Stimulated activated CD8-positive, alpha-beta memory T cell treated with anti-CD3 and anti-CD28 coated beads, Interleukin-4, amount 100 ng/mL, for 4 hours (primary cell): ENCODE measurements at places on chromosomes 1 and 21.

- DNase-seq: no peak
Observed at GRCh38 chr1:175600721-175601440, 142.5 kb downstream of the TNR start.

- DNase-seq: no peak
Observed at GRCh38 chr1:113540335-113540734, 150.0 kb downstream of the MAGI3 start.

GRCh38 chr1:159799446-159799985 lies 2.6 kb upstream of the FCRL6 start:
- DNase-seq: no peak

- no peak for DNase-seq
Observed at GRCh38 chr1:43077273-43077672, 94.8 kb downstream of the EBNA1BP2 start.

- no peak for DNase-seq
Observed at GRCh38 chr1:113057006-113057405, 16.0 kb upstream of the LRIG2 start.

- DNase-seq: no peak
Observed at GRCh38 chr1:95201905-95202304, 32.1 kb upstream of the RWDD3 start.

DNA sequence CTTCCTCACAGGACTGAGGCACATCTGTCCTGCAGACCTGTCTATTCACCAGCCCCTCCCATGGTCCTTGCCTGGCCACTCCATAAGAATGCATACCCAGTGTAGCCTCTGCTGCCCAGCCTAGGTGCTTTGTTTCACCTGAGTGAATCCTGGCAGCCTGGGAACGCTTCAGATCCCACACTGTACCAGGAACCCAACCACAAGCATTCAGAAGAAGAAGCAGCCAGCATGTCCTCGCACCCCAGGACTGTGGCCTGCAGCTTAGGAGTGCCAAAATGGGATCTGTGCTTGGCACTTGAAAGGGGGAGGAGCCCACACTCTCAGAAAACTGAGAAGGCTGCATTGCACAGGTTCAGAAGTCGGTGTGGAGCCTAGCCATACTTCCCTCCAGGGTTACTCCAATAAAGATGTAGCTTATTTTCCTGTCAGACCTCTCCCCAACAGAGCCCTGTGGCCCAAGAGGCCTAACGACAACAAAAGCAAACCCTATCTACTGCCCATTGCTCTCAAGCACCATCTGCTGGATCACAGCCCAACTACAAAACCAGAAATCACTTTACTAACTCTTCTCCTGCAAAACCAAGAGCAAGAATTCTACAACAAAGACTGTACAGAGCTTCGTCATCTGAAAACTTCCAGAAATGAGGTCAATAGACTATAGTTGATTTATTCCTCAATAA lies 923.1 kb upstream of the NEGR1 start:
- no peak for DNase-seq

GRCh38 chr1:93565496-93566206 lies 116.0 kb downstream of the BCAR3 start:
- no peak for DNase-seq

GRCh38 chr1:55500601-55501000 lies 285.4 kb upstream of the USP24 start:
- DNase-seq: no peak

- DNase-seq: no peak
Observed at GRCh38 chr1:238832106-238832505, 554.3 kb upstream of the CHRM3 start.

GRCh38 chr1:147897029-147897752 lies 5.4 kb upstream of the GJA8 start:
- no peak for DNase-seq

DNA sequence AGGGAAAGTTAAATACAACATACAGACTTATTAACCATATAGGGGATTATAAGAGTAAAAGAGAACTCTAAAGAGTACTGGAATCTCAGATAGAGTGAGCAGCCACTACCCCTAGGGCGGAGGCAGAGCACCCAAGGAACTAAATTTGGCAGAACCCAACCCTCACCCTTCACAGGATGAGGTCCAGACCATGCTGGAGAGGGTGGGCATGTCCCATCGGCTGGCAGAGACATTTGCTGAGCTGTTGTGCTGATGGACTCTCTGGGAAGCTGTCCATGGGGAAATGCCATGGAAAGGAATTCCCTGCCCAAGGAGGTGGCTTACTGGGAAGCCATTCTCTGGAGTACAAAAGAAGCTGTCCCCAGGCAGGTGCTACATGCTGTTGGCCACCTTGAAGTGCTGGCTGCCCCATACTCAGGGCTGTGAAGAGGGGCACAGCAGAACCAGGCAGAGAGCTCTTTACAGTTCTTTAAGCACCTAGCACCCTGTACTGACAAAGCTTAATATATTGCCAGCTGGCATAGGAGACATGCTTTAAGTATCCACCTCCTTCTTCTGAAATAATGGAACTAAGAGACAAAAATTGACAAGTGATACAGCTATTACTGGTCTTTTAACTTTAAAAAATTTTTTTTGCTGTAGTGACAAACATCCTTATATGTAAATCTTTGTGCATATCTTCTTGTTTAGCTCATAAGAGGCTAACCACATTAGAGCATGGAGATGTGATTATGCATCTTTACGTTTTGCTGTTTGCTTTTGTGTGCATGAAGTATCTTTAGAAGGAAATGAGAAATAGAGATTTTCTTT lies 29.6 kb downstream of the TSNAX start:
- DNase-seq: no peak

DNA sequence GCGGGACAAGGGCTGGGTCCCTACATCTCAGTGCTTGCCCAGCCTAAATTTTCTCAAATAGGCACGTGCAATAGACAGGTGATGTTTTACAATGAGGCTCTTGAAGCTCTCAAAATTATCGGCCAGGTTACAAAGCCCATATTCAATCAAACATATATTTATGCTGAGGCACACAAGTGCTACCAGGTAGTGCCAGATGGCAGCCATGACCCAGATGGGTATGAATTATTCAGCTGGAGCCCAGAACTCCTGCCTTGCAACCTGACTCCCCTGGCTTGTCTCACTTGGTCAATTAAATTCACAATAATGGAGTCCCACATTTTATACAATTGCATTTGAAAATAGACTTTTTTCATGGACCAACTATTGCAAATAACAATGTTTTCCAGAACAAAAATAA lies 12.3 kb upstream of the ADAM30 start:
- no peak for DNase-seq

DNA sequence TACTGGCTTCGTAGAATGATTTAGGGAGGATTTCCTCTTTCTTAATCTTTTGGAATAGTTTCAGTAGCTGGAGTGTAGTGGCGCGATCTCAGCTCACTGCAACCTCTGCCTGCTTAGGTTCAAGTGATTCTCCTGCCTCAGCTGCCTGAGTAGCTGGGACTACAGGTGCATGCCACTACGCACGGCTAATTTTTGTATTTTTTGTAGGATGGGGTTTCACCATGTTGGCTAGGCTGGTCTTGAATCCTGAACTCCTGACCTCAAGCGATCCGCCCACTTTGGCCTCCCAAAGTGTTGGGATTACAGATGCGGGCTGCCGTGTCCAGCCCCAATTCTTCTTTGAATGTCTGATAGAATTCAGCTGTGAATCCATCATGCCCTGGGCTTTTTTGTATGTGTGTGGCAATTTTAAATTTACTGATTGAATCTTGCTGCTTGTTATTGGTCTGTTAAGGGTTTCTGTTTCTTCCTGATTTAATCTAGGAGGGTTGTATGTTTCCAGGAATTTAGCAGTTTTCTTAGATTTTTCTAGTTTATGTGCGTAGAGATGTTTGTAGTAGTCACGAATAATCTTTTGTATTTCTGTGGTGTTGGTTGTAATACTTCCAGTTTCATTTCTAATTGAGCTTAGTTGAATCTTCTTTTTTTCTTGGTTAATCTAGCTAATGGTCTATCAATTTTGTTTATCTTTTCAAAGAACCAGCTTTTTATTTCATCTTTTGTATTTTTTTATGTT lies 15.3 kb downstream of the MAN1C1 start:
- DNase-seq: no peak

GRCh38 chr1:220454155-220454777 lies 73.7 kb upstream of the MARK1 start:
- DNase-seq: no peak

GRCh38 chr1:17011092-17011438 lies 663 bp downstream of the ATP13A2 start:
- no peak for DNase-seq

GRCh38 chr1:27935721-27936120 lies 921 bp downstream of the SMPDL3B start:
- no peak for DNase-seq

GRCh38 chr1:19737104-19737825 lies 62.5 kb downstream of the TMCO4 start:
- DNase-seq: no peak

DNA sequence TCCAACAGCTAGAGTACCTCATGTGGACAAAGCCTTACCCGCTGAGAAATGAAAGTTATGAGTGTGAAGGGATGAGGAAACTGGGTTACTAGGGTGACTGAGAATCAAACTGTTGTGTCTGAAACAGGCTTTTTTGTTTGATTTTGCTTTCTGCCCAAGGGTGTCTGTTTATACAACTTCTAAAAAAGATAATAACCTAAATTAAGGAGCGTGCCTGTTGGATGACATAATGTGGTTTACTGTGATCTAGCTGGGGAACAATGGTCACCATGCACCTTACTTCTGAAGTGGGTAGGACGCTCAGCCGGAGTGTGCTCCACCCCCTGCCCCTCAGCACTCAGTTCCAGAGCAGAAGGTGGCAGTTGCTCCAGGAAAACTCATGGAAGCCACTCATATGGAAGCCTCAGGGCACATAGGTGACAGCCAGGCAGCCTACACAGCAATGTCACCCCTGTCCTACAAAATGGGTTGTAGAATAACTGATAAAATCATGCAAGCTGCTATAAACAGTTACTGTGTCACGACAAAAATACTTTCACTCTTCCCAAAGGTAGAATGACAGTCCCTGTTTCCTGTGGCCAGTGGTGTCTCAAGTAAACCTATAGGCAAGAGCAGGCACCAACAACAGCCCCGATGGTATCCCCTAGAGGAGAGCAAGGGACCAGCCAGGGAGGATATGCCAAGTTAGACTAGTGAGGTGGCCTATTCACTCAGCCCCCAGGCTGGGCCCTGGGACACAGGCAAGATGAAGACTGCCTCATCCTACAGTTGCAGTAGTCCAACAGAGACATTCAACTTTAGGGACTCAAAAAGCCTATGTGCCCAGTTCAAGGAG lies 29.3 kb downstream of the SIPA1L2 start:
- DNase-seq: no peak

DNA sequence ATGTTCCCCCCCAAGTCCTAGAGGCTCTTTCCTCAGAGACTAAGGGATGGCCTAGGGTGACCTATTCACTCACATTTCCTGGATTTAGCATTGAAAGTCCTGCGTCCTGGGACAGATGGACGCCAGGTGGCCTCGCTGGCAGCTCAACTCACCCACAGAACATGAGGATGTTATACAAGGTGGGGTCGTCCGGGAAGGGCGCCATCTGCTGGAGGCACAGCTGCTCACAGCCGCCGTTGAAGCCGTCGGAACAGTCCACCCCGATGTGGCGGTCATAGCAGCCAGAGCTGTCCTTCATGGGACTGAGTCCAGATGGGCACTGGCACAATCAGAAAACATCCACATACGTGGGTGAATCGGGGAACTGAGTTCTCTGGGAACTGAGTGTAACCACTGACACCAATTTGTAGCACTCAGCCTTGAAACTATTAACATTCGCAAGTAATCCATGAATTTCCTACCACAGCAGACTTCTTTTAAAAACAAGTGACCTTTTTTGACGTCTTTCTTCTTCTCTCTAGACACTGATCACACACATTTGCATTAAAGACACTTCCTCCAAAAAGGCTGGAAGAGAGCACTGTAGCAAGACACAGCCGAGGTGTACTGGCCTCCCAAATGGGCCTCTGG lies 215.4 kb downstream of the ASTN1 start:
- DNase-seq: no peak

GRCh38 chr1:36446746-36447145 lies 3.5 kb downstream of the OSCP1 start:
- DNase-seq: no peak

- no peak for DNase-seq
Observed at GRCh38 chr1:166029196-166029945, 137.4 kb downstream of the FAM78B start.

- DNase-seq: no peak
Observed at GRCh38 chr1:32557812-32558211, 18.6 kb downstream of the ZBTB8A start.

GRCh38 chr1:162110910-162111309 lies 41.4 kb downstream of the NOS1AP start:
- no peak for DNase-seq

DNA sequence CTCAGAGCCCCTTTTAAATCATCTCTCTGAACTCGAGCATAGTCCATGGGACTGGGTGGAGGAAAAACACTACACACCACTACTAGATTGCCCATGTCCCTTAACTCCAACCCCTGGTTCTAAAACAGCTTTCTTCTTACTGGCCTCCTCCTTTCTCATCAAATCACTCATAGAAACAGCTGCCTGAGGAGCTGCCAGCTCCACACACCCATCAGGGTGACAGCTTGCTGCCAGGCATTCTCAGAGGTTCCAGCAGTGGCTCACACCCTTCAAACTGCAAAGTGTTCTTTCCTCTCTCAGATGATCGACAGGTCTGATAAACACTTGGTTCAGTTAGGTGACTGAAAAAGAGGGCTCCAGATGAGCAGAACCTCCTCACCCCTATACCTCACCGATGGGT lies 543.0 kb upstream of the PLXNA2 start:
- no peak for DNase-seq

DNA sequence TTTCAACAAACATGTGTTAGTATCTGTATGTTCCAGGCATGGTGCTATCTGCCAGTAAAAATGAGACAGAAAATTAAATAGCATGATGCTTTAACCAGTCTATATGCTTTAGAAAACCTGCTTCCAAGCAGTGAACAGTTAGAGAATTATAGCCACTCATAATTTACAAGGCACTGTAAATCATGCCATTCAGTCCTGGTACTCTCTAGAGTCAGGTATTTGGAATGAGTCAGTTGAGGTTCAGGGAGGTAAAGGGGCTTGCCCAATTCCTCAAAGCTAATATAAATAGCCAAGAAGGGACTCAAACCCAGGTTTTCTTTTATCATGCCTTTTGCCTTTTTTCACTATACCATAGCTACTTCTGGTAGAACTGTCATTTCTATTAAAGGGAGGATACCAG lies 184.4 kb downstream of the NFIA start:
- DNase-seq: no peak

GRCh38 chr1:23529146-23530086 lies 1.6 kb downstream of the E2F2 start:
- no peak for DNase-seq

- no peak for DNase-seq
Observed at GRCh38 chr1:161000736-161001480, 20.0 kb downstream of the F11R start.
